Tibial artery (tissue), 4 donors: ENCODE measurements at places on chromosomes 1 and 21.

GRCh38 chr1:173616859-173617258, 14.0 kb upstream of the SLC9C2 start:
- DNase-seq, result no peak

GRCh38 chr1:12501661-12502060, 116.3 kb downstream of the DHRS3 start:
- DNase-seq, result no peak

GRCh38 chr1:6823793-6824192, 38.5 kb downstream of the CAMTA1 start:
- DNase-seq, result no peak

DNA sequence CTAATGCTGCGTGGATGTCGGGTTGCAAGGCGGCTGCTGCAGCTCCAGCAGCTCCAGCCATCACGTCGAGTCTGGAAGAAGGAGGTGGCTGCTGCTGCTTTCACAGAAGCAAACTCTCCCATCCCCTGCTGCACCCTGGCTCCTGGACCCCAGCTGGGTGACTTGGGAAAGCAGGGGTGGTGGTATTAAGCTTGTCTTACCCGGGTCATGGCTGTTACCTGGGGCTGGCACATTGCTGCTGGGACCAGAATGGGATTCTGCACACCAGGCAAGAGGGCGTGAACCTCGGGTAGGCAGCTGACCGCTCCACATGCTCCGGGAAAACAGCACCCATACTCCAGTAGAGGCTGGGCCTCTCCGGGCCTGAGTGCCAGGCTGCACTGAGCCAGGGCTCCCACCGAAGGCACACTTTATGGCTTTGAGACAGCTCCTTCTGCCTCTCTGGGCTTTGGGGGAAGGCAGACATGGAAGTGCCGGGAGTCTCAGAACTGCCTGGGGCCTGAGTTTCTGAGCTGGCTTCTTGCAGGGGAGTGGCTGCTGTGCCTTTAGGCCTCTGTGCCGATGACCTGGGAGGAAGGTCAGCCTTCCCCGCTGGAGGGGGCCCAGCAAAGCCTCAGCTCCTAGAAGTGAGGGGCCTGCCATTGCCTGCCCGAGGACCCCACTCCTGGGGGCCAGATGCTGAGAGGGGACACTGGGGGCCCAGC, 1.2 kb downstream of the SMIM1 start:
- DNase-seq, result no peak

GRCh38 chr1:109185990-109186732, 27.6 kb upstream of the SARS1 start:
- DNase-seq, result no peak

DNA sequence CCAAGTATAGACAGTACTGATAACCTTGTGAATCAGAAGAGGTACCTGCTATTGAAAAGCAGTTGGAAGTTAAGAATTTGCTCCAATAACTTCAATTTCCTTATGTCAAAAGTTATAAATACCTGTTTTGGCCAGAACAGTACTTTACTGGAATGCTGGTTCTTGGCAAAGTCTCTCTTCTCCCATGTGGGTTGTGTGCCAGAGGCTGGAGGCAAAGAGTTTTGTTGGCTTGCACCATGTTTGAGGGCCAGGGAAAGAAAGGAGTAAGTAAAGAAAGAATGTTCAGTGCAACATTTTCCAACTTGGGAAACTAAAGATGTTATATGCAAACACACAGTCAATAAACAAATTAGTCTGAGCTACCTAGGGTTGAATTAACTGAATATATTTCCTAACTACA, 67.0 kb upstream of the DYNLT5 start:
- DNase-seq, result no peak

DNA sequence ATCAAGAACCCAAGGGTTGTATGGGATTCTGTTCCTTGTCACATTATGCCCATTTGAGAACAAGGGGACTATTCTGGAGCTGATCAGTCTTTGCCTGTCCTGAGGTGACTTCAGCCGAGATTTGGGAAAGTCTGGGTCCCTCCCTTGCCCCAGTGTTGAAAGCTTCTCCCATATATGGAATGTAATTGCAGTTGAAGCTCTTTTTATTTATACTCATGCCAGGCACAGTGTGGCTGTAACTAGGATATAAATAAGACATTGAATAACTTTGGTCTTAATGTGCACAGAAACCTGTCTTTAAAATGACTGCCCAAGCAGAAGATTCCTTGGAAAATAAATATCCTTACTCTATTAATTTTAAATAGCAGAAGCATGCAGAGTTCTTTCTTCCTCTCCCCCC, 15.2 kb downstream of the AKNAD1 start:
- DNase-seq, result no peak

DNA sequence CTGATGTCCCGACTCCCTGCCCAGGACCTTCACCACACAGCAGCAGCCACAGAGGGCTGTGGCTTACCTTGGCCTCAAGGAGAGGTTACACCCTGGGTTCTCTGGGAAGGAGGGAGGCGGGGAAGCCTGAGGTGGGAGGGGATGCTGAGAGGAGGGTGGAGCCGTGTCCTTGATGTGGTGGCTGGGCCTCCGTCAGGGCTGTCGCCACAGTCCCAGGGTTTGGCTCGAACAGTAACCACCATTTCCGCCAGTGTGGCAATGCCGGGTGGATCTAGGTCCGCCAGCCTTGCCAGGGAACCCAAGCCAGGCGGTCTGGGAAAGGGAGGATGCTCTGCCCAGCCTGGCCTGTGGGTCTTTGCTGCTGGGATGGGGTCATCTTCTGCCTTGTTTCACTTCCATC, 18.4 kb upstream of the CDCA8 start:
- no peak for DNase-seq

GRCh38 chr1:167821969-167822685, 91.8 kb downstream of the ADCY10 start:
- no peak for DNase-seq

GRCh38 chr21:42234041-42234440, 15.1 kb downstream of the ABCG1 start:
- no peak for DNase-seq

DNA sequence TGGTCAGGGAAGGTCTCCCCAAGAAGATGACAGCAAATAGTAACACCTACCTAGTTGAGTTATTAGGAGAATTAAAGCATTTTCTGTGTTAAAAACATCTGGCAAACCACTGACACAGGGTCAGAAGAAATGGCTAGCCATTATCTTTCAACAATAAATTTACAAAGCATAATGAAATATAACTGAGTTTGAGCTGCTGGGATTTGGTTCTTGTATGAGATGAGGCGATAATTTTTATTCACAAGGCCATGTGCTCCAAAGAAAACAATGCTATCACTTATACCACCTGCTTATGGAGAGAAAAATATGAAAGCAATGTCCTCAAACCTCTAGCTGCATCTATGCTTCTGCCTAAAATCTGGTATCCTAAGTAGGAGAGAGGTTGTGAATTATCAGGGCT, 202.3 kb downstream of the CRB1 start:
- no peak for DNase-seq
